ENCODE measurements at places on chromosomes 7 and 10.

- no peak for DNase-seq
Measured at GRCh38 chr7:105958012-105958411, 5.1 kb upstream of the CDHR3 start.

GRCh38 chr7:19143881-19144574 is 1.2 kb downstream of the FERD3L start:
- no peak for DNase-seq

- DNase-seq, result no peak
Measured at GRCh38 chr10:126242397-126243260, 145.6 kb downstream of the ADAM12 start.

- peak; percentile 48 for DNase-seq
Measured at GRCh38 chr10:110502851-110503301, 5.2 kb downstream of the DUSP5 start.

- DNase-seq, result no peak
Measured at GRCh38 chr10:33798754-33799153, 464.3 kb upstream of the NRP1 start.

GRCh38 chr7:148481971-148482626 is 108.5 kb upstream of the C7orf33 start:
- DNase-seq, result no peak

DNA sequence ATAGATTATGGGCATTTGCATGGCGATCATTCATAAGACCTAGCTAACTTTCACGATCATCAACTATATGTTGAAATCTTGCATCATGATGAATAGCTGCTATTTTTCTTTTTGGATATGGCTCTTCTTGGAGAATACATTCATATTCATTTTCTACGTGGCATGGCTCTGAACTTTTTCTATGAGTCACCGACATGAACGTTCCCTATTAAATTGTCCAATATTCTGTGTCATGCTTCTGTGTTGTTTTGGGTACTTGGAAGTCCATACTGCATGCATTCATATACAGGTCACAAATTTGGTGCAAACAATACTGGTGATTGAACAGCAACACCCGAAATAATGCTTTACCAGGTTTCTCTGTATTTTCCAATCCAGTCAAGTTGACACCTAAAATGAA is 37.9 kb upstream of the ANKRD1 start:
- DNase-seq, result no peak

- DNase-seq, result no peak
Measured at GRCh38 chr7:102322202-102322715, 34.0 kb downstream of the SPDYE6 start.

- DNase-seq, result no peak
Measured at GRCh38 chr7:110975486-110975885, 115.4 kb upstream of the LRRN3 start.

DNA sequence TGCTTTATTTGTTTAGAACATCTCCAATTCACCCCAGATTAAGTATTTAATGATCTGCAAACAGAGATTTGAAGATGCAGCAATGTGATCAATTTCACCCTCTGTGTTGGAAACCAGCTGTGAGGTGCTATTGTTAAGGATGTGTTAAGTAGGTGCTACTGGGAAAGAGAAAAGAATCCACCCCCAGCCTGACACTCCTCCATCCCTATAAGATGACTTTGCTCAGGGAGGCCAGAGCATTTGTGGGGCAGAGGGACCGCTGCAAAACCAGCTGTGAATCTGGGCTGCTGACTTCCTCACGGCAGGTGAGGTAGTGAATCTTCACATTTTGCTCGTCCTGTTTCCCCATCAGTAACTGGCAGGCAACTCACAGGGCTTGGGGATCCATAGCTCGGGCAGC is 297.5 kb downstream of the GFRA1 start:
- DNase-seq, result no peak

GRCh38 chr10:100816671-100817070 is 71.3 kb downstream of the PAX2 start:
- no peak for DNase-seq

DNA sequence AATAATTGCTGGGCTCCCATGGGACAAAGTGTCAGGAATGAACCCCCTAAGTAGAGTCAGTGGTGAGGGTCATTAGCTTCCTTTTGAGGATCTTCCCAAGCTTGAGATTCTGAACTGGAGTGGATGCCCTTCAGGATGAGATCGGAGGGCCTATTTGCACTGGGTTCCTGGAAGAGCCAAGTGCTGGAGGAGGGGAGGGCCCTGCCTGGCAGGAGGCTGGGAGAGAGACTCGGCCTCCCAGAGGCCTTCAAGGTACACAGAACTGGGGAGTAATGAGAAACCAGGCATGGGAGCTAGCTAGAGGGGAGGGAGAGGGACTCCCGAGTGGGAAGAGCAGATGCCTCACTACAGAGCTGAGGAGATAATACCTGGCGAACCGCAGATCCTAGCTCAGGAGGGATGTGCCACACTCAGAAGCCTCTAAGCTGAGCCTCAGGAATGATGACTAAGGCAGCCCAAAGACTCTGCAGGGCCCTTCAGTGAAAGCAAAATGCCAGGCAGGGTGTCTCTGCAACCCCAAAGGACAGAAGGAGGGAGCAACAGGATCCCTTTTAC is 9.4 kb downstream of the PDAP1 start:
- DNase-seq, result no peak

DNA sequence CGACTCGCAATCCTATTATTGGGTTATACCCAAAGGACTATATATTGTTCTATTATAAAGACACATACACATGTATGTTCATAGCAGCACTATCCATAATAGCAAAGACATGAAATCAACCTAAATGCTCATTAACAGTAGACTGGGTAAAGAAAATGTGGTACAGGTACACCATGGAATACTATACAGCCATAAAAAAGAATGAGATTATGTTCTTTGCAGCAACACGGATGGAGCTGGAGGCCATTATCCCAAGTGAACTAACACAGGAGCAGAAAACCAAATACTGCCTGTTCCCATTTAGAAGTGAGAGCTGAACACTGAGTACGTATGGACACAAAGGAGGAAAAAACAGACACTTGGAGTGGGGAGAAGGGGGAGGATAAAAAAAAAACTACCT is 536.8 kb upstream of the DPP6 start:
- no peak for DNase-seq

DNA sequence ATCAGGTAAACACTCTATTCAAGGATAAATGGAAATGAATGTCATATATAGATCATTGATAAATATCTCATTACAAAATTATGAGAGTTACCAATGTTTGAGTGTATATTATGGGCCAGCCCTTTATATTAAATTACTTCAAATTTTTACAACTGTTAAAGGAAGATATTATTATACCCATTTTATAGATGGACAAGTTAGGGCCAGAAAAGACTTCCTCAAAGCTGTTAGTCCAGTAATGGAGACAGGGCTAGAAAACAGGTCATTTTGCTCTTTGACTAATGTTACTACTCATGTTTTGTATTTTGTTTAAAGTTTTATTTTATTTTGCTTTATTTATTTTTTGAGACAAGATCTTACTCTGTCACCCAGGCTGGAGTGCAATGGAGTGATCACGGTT is 101.6 kb downstream of the CFTR start:
- no peak for DNase-seq

DNA sequence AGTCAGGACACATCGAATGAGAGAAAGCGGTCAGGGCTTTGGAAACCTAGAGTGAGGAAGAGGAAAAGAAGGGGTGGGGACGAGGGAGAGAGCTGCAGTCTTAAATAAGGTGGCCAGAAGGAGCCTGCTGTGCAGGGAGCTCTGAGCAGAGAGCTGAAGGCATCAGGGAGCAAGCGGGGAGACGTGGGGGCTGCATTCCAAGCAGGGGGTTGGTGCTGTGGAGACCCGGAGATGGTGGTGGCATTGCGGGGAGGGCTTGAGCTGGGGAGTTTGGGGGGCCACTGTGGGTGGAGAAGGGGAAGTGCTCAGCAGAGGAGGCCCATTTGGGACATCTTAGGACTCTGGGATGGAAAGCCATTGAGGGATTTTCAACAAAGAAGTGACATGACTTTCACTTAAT is 38.7 kb upstream of the ZNF32 start:
- DNase-seq, result no peak

DNA sequence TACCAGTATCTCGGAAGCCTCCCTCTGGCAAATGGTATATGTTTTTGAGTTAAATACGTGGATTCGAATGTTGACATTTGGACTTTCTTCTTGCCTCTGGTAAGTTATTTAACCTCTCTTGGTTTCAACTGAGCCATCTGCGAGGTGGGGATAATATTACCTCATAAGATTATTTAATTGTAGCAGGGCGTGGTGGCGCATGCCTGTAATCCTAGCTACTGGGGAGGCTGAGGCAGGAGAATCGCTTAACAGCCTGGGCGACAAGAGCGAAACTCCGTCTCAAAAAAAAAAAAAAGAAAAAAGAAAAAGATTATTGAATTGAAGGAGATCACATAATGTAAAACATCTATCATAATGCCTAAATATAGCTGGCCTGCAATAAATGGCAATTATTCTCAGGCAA is 396 bp upstream of the TAF5 start:
- no peak for DNase-seq

DNA sequence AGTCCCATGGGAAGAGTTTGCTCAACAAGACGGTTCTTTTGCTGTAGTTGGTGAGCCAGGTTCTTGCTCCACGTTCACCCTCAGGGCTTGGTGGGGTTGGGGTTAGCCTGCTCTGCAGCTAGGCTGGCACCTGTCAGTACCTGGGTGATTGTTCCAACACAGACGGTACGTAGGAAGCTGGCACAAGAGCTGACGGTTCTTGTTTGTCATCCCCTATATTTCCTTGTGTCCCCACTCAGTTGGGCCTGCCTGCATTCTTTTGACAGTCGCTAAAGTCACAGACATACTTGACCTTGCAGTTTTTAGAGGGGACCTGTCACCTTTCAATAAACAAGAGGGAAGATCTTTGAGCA is 40.2 kb upstream of the SYPL1 start:
- DNase-seq, result no peak

DNA sequence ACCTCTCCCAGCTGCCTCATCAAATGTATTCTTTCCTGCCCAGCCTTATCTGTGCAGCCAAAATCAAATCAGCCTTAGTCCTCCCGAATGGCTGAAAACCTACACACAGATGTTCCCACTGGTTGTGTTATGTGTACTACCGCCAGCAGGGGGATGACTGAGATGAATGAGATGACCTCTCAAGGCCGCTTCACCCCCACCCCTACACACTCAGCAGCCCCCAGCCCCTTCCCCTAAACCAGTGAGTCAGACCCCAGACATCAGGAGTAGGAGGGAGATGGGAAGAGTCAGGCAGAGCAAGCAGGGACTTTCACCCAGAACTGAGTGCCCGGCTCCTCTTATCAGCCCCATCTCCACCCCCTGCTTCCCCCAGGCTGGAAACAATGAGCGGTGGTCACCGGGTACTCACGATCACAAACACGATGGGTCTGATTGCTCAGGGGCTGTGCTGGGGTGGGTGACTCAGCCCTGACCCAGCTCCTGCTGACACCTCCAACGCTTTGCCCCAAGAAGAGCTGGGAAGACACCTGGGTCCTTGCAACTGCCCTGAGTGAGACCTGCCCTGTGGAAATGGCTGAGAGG is 6.5 kb upstream of the C10orf105 start:
- DNase-seq, result no peak

- DNase-seq, result no peak
Measured at GRCh38 chr10:44640429-44640828, 255.5 kb upstream of the CXCL12 start.

DNA sequence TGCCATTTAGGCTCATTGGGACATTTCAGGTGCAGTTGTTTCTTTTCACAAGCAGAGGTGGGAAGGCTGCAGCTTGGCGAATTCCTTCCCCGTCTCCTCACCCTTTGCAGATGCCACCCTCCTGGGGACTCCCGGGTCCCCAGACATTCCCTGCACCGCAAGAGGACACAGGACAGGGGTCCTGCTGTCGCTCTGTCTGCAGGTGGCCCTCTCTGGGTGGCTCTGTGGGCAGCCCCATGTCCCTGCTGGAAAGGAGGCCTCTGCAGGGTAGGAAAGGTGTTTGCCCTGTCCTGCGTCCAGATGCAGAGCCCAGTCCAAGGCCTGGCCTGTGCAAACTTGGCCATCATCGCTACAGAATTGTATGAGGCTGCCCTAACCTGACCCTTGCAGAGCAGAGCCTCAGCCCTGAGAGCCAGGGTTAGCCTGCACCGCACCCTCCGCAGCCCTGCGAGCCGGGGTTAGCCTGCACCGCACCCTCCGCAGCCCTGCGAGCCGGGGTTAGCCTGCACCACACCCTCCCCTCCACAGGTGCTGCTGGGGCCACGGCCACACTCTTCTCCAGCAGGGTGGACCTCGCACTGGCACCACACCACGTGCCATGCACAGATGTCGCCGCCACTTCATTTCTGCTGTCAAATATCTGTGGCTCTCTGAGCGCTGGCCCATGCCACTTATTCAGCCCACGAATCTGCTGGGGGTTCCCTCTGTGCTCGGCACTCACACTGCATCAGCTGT is 61.0 kb downstream of the CFAP46 start:
- no peak for DNase-seq

DNA sequence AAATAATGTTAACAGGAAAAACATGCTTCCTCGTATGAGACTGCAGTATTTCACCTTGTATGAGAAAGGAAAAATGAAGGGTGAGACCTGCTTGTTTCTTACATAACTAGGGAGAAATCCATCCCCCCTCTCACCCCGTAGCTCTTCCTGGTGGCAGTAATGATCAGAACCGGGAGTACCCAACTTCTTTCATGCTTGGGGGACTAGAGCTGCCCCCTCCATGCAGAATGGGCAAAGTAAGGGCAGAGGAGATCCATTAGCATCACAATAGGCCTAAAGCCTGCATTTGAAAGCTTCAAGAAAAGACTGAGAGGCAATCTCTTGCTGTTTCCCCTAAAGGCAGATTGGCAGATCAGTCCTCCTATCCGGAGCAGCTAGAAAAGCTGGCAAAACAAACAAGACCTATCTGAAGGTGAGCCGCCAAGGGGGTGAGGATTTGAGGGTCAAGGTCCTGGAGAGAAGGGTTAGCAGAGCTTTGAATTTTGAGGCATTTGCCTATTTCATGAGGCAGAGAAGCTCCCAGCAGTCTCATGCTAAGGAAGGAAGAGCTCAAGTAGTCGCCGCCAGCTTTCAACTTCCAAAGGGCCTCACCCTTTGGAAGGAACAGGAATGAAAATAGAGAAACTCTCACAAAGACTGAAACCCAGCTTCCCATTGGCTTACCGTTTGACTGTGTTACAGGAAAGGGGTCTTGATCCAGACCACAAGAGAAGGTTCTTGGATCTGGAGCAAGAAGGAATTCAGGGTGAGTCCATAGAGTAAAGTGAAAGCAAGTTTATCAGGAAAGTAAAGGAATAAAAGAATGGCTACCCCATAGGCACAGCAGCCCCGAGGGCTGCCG is 36.2 kb downstream of the BAG3 start:
- no peak for DNase-seq

DNA sequence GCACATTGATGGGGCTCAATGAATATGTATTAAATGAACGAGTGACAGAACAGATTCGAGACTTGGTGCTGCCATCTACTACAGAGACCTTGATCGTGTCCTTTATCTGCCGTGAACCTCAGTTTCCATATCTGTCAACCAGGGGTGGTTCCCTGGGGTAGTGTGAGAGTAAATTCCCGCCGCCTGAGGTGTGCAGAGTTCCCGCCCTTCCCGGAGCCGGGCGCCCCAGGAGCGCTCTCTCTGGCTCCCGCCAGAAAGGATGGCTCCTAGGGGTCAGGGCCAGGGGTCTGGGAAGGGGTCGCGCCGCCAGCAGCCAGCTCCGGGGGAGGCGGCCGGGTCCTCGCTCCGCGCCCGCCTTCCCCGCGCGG is 333 bp upstream of the PLCE1 start:
- DNase-seq, result no peak
